Left cardiac atrium (tissue), 4 donors: ENCODE measurements at places on chromosomes 5 and 9. TPM values are rescaled to one million over a fixed set of nuclear protein-coding genes. Genes with fewer than 3 reads are reported as not detected.

DNA sequence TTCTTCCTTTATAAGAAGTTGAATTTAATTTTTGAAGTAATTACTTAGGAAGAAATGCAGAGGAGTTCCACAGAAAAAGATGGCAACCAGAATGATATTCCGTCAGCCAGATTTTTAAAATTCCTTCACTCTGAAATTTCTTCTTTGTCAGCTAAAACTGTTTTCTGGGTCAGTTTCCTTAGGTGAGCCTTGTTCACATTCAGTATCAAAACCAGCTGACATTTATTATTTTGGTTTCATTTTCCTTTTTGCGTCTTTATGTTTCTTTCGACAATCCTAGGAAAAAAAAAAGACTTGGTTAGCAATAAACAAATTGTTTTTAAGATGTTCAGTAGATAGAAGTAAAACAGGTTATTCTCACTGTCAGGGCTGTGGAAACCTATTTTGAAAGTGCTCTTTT lies 4.1 kb upstream of the IARS1 start:
- no peak for DNase-seq

DNA sequence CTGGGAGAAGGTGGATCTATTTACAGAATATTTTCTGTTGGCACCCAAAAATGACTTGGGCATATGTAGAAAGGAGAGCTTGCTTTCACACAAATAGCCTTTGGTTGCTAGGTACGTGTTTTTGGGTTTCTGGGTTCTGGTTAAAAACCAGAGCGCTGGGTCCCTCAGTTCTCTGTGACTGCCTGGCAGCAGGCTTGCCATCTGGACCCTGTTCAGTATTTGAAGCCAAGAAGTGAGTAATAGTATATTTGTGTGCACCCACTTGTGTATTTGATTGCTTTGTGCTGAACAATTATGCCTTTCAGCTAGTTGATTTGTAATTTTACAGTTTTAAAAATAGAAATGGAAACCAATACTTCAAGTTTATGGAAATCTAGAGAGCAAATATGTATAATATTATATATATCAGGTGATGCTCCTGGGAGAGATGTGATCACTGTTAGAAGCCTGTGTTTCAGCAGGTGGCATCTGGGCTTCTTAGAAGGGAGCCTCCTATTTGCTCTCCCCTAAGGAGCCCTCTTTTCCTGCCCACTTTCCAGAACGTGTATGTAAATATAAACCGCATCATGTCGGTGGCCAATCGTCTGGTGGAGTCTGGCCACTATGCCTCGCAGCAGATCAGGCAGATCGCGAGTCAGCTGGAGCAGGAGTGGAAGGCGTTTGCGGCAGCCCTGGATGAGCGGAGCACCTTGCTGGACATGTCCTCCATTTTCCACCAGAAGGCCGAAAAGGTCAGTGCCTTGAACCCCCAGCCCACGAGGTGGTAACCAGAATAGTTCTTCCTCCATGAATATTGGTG lies 153.6 kb downstream of the TRIO start:
- DNase-seq = no peak

DNA sequence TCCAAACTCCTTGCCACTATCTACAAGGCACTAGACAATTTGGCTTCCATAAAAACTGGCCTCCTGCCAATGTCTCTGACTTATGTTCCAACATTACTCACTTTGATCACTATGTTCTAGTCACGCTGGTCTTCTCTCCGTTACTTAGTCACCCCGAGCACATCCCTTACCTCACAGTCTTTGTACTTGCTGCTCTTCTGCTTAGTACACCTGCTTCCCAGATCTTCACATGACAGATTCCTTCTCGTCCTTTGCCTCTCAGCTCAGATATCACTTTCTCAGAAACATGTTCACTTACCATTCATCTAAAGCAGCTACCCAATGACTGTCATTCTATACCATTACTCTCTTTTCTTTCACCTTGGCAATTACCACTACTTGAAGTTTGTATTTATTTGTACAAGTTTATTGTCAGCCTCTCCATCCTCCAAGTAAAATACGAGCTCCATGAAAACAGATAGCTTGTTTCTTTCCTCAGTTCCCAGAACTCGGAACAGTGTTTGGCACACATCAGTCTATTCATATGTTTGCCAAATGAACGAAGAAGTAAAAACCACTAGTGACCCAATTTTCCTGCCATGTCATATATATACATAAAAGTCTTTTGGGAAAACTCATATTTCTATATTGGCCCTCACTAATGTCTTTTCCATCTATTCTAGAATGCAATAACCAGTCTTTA lies 5.9 kb upstream of the SLC22A5 start:
- DNase-seq = peak; percentile 59

DNA sequence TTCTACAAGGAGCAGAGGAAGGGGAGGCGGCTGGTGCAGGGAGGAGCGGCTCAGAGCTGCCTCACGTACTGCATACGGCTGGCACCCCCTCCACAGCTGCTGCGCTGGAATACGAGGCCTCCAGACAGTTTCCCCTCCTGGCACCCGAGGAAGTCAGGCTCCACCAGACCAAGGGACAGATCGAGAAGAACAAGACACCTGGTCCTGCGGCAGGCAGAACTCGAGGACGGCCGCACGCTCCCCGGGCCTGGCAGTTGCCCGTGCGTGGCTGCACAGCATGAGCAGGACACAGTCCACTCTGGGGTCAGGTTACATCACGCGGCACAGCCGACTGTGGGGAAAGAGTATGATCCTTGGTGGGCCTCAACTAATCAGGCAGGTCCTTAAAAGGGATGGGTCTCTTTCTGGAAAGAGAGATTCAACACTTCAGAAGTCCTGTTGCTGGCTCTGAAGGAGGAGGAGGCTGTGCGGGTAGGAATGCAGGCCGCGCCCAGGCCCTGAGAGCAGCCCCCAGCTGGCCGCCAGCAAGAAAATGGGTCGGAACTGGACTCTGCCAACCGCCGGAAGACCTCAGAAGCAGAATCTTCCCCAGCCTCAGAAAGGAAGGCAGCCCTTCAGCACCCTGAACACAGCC lies 11.6 kb downstream of the UBAC1 start:
- DNase-seq = no peak

GRCh38 chr5:17090839-17091238 lies 126.6 kb upstream of the BASP1 start:
- DNase-seq = no peak

DNA sequence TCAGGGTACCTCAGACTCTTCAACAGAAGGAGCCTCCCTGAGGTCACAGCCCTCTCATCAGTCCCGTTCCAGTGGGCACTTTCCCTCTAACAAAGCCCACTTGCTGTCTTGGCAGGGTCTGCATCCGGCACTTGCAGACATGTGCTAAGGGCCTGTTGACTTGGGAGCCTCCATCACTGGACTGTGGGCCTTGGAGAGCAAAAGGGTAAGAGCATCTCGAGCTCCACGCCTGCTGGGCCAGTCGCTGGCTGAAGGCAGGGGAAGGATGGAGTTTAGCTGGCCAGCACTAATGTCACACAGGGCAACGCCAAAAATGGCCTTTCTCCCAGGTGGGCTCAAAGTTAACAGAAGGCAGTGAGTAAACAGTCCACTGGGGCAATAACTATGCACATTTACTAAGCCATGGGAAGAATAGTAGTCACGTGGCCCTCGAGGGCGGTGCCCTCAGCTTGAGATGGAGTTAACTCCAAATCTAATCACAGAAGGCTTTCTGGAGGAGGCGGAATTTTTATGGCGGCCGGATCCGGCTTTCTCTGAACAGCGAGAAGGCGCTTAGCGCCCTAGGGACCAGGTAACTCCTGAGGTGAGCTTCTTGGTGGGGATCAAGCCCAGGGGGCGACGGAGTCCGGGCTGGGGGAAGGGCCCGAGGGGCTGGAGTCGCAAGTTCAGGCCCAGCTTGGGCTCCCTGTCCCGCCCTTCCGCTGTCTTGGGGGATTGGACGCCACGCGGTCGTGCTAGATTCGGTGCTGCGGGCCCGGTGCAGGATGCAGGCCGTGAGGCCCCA lies 2.0 kb upstream of the NSD1 start:
- peak; percentile 34 for DNase-seq

DNA sequence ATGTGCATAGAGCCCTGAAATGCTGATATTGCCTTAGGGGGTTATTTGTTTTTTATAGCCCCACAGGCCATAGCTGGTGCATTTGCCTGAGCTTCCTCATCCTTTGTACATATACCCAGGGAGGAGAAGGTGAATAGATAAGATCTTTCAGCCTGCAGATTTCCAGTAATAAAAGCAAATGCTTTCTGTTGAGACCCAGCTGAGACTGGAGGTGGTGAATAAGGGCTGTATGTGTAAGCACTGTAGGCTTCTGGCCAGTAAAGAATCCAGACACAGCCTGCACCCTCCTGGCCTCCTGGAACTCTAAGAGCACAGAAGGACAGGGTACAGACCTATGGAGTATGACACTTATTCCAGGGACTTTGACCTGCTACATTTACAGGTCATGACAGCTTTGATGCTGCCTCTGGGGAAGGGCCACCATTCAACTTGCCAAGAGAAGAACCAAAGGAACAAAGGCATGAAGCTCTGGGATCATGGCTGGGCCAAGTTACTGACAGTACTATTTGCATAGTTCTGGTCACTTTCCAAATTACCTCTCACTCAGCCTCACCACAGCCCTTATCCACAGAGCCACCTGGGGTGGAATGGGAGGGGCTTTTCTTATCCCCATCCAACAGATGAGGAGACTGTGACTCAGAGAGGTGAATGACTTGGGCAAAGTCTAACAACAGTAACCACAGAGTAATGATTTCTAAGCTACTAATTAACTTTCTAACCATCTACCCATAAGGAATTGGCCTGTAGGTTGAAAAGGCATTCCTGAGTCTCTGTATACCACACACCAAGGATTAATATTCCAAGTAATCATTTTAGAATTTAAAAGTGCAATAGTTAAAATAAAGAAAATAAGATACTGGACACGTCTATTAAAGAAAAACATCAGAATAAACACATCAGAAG lies 604.5 kb upstream of the KLF4 start:
- no peak for DNase-seq

GRCh38 chr5:43006424-43007202 lies 33.5 kb downstream of the ANXA2R start:
- DNase-seq = no peak

DNA sequence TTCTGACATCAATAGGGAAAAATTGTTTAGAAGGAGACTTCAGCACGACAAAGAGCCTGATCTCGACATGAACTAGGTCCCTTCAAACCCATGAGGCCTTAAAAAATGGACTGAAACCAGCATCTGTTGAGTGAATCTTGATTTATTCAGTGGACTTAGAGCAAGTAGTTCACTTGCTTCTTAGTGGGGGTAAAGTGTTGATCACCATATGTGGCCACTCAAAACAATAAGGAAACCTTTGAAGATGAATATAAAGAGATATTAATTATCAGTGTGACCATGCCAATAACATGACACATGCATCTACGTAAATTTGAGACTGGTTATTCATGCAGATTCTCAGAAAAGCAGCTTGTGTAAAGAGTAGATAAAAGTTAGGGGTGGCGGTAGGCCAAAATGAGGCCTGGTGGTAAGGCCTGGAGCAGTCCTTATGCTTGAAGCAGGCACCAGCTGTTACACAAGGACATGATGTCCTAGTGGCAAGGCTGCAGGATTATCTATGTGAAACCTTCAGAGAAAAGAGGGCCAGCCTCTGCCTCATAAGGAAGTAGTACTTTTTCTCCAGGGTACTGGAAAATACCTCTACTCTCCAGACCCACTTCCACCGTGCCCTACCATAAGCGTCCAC lies 61.3 kb downstream of the S1PR3 start:
- peak; percentile 63 for DNase-seq

- no peak for DNase-seq
Observed at GRCh38 chr5:14576206-14576605, 5.4 kb upstream of the OTULINL start.

DNA sequence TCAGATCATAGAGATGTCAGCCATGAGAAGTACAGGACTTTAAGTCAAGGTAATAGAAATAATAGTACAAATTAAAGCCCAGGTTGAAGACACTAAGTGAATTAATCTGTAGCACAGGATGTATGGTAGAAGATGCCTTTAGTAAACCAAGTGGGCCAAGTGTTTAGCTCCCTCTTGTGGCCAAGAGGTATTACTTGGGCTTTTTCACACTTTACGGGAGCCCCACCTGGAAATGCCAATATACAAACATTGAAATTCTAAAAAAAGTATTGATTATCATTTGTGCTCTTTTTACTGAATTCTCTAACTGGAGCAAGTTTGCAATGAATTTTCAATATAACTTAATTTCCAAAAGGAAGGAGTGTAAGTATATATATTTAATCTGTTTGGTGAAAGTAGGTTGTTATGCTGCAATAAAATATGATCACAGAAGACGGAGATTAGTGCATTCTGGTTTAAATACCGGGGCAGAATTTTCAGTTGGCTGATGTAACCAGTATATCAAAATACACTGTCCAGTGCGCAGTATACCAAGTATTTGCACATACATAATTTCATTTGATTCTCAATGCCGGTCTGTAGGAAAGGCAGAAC lies 84.7 kb downstream of the PARP8 start:
- no peak for DNase-seq

DNA sequence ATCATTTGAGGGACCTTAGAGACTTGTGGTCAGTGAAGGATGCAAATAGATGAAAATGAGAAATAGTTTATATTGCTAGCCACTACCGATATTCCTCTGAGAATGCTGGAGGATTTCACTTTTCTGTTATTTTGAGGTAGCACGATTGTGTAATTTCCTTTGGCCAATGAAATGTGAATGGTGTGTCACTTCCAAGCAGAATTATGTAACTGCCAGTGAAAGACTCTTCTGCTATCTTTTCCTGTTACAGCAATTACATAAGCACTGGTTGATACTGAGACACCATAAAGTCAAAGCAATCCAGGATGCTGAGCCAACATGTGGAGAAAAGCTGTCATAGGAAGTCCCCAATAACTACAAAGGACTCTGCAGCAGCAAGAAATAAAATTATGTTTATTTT lies 3.6 kb upstream of the PCDHA2 start:
- DNase-seq = no peak

GRCh38 chr5:38316544-38317224 lies 58.3 kb downstream of the EGFLAM start:
- no peak for DNase-seq

DNA sequence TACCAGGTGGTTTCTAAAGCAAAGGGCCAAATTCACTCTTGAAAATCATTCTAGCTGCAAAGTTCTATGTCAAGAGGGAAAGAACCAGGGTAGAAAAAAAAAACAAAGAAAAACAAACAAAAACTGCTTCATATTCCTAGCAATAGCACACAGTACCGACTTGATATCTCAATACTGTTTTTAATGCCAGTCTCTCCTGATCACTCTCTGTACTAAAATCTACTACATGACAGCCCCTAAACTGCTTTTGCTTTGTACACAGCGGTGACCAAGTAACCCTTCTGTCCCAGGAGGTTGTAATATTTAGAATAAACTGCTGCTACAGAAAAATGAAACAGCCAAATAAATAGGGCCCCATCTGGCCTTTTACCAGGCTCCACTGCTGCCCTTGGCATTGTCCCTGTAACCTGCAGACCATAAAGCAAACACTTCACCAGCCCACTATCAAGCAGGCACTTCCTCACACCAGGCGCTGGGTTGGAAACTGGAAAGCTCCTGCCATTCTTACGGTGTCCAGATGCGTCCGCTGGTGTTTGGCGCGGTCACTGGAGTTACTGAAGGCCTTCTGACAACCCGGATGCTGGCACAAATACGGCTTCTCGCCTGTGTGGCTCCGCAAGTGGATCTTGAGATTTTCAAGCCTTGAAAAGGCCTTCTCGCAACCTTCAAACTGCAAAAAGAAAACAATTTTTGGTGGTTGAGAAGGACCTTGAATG lies 363.2 kb downstream of the GLIS3 start:
- peak; percentile 77 for DNase-seq

TRAF2 gene
- 11.8 TPM for total RNA-seq

TRPM6 gene
- 0.71 TPM for total RNA-seq

PCDHGA12 gene
- 4.5 TPM for total RNA-seq
